Vagina (tissue), 2 donors: ENCODE measurements at places on chromosomes 4 and X. TPM values are rescaled to one million over a fixed set of nuclear protein-coding genes. Genes with fewer than 3 reads are reported as not detected.

GRCh38 chr4:17027495-17027894, 129.1 kb upstream of the LDB2 start:
- H3K4me1 ChIP-seq, result no peaks in the 10 kb centered on the region
- no peak for DNase-seq
- no peaks in the 10 kb centered on the region for H3K36me3 ChIP-seq
- no peak overlapping the region for H3K27ac ChIP-seq
- H3K27me3 ChIP-seq, result no peaks in the 10 kb centered on the region
- no peak overlapping the region for H3K4me3 ChIP-seq

Gene CTAG1A
- not detected for total RNA-seq

GRCh38 chr4:52592287-52592686, 66.8 kb downstream of the USP46 start:
- H3K27me3 ChIP-seq, result no peaks in the 10 kb centered on the region
- no peak for DNase-seq
- no peaks in the 10 kb centered on the region for H3K4me1 ChIP-seq
- H3K36me3 ChIP-seq, result peaks cover 13% of the 10 kb centered on the region

GRCh38 chr4:131337936-131338335, 1811.2 kb upstream of the PCDH10 start:
- no peaks in the 10 kb centered on the region for H3K4me1 ChIP-seq
- H3K27ac ChIP-seq, result no peak overlapping the region
- H3K36me3 ChIP-seq, result no peaks in the 10 kb centered on the region

- H3K36me3 ChIP-seq, result no peaks in the 10 kb centered on the region
- DNase-seq, result no peak
- H3K27ac ChIP-seq, result no peak overlapping the region
- no peaks in the 10 kb centered on the region for H3K4me1 ChIP-seq
- H3K4me3 ChIP-seq, result no peak overlapping the region
- H3K27me3 ChIP-seq, result no peaks in the 10 kb centered on the region
Observed at GRCh38 chr4:137559801-137560200, 27.5 kb upstream of the PCDH18 start.

- no peaks in the 10 kb centered on the region for H3K4me1 ChIP-seq
- H3K36me3 ChIP-seq, result no peaks in the 10 kb centered on the region
- no peak for DNase-seq
Observed at GRCh38 chrX:73916931-73917667, 354.1 kb downstream of the CHIC1 start.

DNA sequence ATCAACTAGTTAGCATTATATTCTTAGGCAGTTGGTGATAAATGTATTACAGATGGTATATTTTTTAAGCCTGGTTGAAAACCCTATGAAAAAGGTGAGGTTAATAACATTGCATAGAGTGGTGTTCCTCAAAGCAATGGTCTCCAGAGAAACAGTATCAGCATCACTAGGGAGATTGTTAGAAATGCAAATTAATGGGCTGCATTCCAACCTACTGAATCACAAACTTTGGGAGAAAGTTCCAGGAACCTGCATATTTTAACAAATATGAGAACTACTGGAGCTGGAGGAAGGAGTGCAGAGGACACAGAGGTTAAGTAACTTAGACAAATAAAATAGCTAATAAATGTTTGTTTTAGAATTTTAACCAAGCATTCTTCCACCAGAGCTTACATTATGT, 166.9 kb upstream of the PCDH10 start:
- no peak for DNase-seq
- no peaks in the 10 kb centered on the region for H3K4me1 ChIP-seq
- no peak overlapping the region for H3K27ac ChIP-seq
- no peaks in the 10 kb centered on the region for H3K36me3 ChIP-seq
- no peak overlapping the region for H3K4me3 ChIP-seq

DNA sequence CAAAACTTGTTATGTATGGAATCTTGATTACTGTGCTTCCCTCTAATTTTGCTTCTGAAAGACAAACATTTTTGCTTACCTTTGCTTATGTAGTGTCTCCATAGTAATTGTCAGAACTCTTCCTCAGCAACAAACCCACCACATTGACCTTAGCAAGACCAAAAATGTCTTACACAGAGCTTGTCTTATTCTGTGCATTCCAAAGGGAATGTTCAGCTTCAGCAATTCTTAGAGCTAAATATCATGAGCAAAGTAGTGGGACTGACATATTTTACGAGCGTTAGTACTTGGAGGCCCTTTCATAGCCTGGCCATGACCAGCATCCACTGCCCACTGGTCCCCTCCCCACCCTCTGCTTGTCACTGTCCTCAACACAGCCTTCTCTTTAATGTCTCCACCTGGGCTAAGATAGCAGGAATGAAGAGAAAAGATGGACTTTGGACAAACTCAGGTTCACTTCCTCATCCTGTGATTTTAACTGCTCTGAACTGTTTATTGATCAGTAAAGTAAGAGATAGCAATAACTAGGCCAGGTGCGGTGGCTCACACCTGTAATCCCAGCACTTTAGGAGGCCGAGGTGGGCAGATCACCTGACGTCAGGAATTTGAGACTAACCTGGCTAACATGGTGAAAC, 15.5 kb upstream of the SH3D19 start:
- no peak overlapping the region for H3K27ac ChIP-seq
- H3K27me3 ChIP-seq, result no peaks in the 10 kb centered on the region
- DNase-seq, result no peak
- H3K36me3 ChIP-seq, result no peaks in the 10 kb centered on the region
- H3K4me1 ChIP-seq, result no peaks in the 10 kb centered on the region

DNA sequence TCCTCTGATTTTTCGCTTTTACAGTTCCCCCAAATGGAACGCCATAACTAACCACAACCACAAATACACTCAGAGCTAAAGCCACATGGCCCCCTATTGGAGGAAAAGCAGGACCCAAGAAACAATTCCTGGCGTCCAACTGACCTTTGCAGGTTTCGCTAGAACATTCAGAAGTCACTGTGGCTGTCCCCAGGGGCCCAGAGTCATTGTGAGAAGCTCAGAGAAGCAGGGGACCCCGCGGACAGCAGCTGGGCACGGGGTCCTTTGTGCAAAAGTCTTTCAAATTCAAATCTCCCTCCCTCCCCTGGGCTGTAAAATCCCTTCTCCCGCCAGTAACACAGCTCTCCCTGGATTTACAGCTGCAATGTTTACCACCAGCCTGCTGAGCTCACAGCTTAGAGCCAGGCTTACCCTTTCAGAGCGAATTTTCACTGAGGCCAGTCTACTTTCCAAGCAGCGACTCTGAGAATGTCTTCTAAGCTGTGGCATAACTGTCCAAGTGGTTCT, 214.8 kb downstream of the CRLF2 start:
- no peaks in the 10 kb centered on the region for H3K27me3 ChIP-seq
- H3K36me3 ChIP-seq, result no peaks in the 10 kb centered on the region
- H3K27ac ChIP-seq, result no peak overlapping the region
- no peaks in the 10 kb centered on the region for H3K4me1 ChIP-seq

Gene CT45A5
- not detected for total RNA-seq

GRCh38 chr4:166153548-166153947, 280.5 kb downstream of the TLL1 start:
- no peaks in the 10 kb centered on the region for H3K27me3 ChIP-seq
- DNase-seq, result no peak
- H3K36me3 ChIP-seq, result no peaks in the 10 kb centered on the region
- H3K27ac ChIP-seq, result no peak overlapping the region
- no peak overlapping the region for H3K4me3 ChIP-seq

GRCh38 chr4:92524131-92524530, 220.4 kb downstream of the GRID2 start:
- no peaks in the 10 kb centered on the region for H3K36me3 ChIP-seq
- H3K4me1 ChIP-seq, result no peaks in the 10 kb centered on the region
- H3K27me3 ChIP-seq, result no peaks in the 10 kb centered on the region
- H3K27ac ChIP-seq, result no peak overlapping the region
- H3K4me3 ChIP-seq, result no peak overlapping the region
